ENCODE measurements at places on chromosomes 4 and X. TPM values are rescaled to one million over a fixed set of nuclear protein-coding genes. Genes with fewer than 3 reads are reported as not detected.

CFAP47 gene
- 1.8 TPM for total RNA-seq

GYPE gene
- total RNA-seq = not detected

ITGB1BP2 gene
- total RNA-seq = 1.6 TPM

SLITRK2 gene
- 0.04 TPM for total RNA-seq

PPP4R3C gene
- total RNA-seq = not detected

RTL9 gene
- 2.9 TPM for total RNA-seq

GLOD5 gene
- total RNA-seq = not detected
